ENCODE measurements at places on chromosomes 12 and 14. TPM values are rescaled to one million over a fixed set of nuclear protein-coding genes. Genes with fewer than 3 reads are reported as not detected.

DNA sequence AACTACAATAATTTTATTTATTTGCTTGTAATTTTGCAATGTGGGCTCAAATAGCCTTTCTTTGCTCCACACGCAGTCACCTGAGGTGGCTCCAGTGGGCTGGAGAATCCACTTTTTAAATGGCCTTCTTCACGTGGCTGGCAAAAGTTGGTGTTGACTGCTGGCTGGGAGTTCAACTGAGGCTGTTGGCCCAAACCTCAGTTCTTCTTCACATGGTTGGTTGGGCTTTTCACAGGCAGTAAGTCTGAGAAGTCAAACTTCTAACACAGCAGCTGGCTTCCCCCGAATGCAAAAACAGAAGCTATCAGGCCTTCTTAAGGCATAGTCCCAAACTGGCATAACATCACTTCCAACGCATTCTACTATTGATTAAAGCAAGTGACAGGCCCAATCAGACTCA lies 2.1 kb upstream of the OXA1L start:
- DNase-seq = no peak

DNA sequence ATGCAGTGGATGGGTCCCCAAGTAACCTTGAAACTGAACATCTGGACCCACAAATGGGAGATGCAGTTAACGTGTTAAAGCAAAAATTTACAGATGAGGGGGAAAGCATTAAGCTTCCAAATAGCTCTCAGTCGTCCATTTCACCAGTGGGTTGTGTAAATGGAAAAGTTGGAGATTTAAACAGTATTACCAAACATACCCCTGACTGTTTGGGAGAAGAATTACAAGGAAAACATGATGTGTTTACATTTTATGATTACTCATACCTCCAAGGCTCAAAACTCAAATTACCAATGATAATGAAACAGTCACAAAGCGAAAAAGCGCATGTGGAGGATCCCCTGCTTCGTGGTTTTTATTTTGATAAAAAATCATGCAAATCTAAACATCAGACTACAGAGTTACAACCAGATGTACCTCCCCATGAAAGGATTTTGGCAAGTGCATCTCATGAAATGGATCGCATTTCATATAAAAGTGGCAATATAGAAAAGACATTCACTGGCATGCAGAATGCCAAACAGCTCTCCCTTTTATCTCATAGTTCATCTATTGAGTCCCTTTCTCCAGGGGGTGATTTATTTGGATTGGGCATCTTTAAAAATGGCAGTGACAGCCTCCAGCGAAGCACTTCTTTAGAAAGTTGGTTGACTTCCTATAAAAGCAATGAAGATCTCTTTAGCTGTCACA lies 116.6 kb upstream of the NPAS3 start:
- DNase-seq = no peak

GRCh38 chr12:114789821-114790220 lies 105.8 kb upstream of the TBX3 start:
- no peak for DNase-seq

DNA sequence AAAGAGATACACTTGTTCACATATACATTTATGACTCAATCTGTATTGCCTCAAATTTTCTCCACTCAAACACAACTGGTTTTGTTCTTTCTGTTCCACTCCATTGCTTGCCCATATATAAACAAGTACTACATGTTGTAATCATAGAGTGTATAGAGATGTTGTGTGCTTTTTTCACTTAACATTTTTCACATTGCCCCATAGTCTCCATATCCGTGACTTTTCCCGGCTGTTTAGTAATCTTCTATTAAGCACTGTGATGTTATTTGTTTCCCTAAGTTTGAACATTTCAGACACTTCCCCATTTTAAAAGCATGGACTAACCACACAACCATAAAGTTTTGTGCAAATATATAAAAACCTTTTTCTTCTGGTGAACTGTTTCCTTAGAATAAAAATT lies 45.5 kb upstream of the PTPRR start:
- no peak for DNase-seq

COL2A1 gene
- total RNA-seq = not detected

IFI27 gene
- total RNA-seq = 126 TPM

DENND5B gene
- 18.3 TPM for total RNA-seq

- DNase-seq = no peak
These were observed 358.6 kb upstream of the TMTC1 start for GRCh38 chr12:30142301-30142700.

- DNase-seq = peak; percentile 33
These were observed 250.2 kb downstream of the ANO2 start for GRCh38 chr12:5694759-5695409.

TRIM9 gene
- not detected for total RNA-seq

LRRC43 gene
- 5.4 TPM for total RNA-seq

DNA sequence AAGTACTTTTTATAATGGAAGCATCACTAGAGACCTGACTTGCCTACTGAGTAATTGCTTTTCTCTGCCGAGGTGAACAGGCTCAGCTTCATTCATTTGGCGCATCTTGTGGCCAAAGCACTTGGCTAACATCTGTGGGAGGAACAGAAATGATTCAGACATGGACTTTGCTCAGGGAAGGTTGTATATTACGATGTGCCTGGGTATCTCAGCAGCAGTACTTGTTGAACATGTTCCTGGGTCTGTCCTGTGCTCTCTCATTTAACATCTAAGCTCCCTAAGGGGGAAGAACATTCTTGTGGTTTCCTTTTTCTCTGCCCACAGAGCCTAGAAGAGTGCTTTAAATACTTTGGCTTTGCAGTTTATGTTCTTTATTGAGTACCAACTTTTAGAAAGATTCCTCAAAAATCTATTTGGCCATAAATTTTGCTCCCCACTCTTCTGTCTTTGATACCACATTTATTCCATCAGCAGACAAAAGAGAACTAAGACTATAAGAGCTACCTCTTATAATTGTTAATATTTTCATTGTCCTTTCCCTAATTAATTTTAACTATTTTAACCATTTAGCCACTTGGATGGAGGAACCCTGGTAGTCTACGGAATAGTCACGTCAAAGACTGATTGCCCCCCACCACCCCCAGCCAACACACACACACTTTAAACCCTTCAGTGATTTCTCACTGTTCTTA lies 101.2 kb upstream of the EGLN3 start:
- DNase-seq = no peak

DNA sequence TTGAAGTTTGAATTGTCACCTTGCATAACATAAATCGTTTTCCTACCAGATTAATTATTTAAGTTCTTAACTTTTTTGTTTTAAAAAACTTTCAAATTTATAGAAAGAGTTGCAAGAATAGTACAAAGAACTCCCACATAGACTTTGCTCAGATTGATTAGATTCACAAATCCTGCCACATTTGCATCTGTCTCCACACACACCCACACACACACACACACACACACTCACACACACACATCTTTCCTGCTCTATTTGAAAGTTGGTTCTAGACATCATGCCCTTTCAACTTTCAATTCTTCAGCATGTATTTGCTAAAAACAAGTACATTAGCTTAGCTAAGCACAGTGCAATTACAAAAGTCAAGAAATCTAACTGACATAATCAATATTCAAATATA lies 184.0 kb downstream of the ITPR2 start:
- DNase-seq = no peak
